ENCODE measurements at places on chromosomes 2 and 18.

DNA sequence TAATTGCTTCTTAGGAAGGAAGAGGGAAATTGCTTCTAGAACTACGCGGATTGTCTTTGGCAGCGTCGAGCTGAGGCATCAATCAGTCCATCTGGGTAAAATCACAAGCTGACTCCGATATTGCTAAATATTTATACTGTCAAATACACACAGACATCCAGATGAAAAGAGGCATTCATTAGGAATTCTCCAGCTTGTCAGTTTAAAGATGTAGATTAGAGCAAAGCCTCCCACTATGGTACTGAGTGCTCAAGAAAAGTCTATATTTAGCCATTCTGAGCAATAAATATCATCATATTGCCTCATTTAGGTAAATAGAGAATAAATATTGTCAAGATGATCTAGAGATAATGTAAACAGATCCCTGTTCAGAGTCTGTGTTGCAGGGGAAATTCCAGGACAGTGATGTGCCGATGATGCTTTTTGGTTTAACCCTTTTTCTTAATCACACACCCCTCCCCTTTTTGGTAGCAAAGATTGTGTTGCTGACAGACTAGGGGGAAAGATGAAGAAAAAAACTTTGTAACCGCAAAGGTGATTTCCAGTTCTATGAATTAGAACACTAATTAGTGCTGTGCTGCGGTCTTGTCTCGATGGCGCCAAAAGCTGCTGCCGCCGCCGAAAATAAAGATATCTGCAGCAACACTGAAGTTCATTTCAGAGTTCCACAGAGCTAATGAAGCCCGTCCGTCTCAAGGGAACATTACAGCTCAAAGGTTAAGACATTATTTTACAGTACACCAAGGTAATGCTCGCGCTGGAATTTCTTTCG, 171.8 kb downstream of the PTGR3 start:
- no peak for DNase-seq

DNA sequence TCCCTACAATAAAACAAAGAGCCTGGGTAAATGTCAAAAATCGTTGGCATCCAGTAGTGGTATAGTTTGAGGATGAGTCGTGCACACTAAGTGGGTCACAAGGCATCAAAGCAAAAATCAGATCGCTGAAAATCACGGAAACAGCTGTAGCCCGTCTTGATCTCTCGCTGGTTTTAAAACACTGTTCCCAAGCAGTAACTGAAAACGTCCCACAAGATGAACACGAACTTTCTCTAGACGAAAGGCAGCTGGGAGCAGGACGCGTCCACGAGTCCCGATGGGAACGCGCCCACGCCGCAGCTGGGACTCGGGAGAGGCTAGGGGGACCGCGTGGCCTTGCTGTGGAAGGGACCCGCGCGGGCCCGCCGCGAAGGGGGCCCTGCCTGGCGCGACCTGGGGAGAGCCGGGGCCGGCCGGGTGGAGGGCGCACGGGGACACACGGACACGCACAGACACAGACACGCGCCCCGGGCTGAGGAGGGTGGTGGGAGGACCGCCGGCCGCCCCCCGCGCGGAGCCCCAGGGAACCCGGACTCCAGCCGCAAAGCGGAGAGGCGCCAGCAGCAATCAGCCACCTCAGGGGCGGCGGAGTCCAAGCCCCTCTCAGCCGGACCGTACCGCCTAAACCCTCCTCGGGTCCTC, 651 bp downstream of the STK17B start:
- DNase-seq = no peak

GRCh38 chr2:120611961-120612360, 123.7 kb upstream of the GLI2 start:
- no peak for DNase-seq

DNA sequence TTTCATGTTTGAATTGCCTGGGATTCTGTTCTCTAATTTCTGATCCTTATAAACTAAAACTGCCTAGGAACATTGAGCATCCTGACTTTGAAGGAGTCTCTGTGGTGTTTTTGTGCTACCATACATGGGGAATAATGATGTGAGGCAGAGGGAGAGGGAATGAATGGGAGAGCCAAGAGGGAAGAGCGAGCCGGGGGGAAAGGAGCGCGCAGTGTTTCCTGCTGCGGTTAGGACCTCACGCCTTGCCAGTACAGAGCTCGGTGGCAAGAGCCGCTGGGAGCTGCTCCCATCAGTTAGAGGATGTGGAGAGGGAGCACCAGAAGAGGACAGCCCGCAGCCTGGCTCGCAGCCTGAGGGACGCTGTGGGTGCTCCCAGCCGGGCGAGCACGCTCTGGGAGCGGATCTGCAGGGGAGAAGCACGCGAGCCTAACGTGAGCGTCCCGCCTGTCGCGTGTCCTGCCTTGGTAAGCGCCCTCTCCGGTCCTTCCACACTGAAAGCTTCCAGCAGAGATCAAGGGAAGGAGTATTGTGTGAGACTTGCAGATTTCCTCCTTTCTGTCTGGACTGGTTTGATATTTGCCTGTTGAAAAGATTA, 114.7 kb downstream of the FAM210A start:
- DNase-seq = no peak

- no peak for DNase-seq
Observed at GRCh38 chr18:59835605-59836379, 64.0 kb upstream of the PMAIP1 start.

DNA sequence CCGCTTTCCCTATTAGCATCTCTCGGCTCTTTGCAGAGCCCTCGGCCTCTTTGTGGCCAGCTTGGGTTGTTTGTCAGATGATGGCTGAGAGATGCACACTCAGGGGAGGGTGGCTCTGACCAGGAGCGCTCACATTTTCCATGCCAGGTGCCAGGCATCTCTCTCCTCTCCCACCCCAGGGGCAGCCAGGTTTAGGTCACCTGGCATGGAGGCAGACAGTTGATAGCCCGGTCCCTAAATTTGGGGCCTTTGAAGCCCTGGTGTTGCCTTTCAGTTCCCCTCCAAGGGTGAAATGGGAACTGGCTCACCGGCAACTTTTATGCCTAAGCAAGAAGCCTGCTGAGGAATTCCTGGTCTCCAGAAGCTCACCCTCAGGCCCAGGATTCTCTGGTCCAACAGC, 19.1 kb downstream of the LBH start:
- no peak for DNase-seq

- DNase-seq = no peak
Observed at GRCh38 chr2:100880730-100881129, 60.8 kb downstream of the NPAS2 start.

DNA sequence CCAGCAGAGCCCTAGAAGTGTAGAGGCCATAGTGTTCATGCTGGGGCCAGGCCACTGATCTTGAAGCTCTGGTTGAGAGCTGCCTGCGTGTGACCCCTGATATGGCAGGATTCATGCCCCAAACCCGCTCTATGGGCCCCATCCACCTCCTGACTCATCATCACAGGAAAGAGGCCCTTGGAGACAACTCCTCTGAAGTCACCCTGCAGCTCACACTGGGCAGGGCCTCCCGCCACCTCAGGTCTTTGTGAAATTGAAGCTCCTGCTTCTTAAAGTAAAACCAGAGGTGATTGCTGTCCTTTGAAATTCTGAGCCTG, 12.0 kb upstream of the TUBB6 start:
- DNase-seq = no peak

GRCh38 chr2:239259603-239260298, 141.1 kb downstream of the HDAC4 start:
- no peak for DNase-seq

- no peak for DNase-seq
Observed at GRCh38 chr2:64951306-64951953, 37.8 kb upstream of the SLC1A4 start.

DNA sequence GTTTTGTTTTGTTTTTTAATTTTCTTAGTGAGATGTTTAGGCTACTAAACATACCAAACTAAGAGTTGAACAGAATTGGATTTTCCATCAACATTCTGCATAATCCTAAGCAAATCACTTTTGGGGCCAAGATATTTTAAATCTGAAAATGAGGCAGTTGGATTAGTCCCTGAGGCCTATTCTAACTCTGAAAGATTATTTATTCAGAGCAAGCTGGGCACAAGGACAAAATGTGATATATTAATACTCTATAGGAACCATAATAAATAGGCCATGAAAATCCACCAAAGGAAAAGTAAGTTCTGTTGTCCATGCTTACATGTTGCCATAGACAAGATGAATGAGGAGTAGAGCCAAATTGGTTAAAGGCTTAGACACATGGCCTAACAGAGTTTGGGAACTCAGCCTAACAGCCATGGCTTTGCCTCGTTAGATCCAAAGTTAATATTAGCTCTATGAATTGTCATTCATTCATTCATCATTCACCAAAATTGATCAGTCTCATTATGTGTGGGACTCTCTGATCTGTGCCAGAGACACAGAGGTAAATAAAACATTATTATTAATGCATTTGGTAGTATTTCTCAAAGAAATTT, 183.5 kb downstream of the SCG2 start:
- DNase-seq = no peak

- no peak for DNase-seq
Observed at GRCh38 chr2:63827749-63828148, 13.9 kb upstream of the UGP2 start.

DNA sequence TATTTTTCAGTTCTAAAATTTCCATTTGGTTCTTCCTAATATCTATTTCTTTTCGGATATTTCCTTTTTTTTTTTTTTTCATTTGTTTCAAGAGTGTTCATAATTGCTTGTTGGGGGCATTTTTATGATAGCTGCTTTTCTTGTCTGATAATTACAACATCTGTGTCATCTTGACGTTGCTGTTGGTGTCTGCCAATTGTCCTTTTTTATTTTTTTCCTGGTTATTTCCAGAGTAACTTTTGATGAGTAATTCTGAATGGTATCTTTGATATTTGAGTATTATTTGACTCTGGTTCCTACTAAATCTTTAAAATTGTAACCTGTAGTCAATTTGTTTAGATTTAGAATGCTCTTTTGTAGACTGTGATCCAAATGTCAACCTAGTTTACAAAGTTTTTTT, 51.3 kb upstream of the CHRNA1 start:
- DNase-seq = no peak

DNA sequence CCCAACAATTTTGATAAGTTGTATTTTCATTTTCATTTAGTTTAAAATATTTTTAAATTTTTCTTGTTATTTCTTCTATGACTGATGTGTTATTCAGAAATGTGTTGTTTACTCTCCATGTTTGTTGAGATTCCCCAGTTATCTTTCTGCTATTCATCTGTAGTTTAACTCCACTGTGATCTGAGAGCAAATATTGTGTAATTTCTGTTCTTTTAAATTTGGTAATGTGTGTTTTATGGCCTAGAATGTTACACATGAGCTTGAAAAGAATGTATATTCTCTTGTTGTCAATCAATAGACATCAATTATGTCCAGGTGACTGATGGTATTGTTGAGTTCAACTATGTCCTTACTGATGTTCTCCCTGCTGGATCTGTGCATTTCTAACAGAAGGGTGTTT, 188.2 kb downstream of the CYP26B1 start:
- no peak for DNase-seq

DNA sequence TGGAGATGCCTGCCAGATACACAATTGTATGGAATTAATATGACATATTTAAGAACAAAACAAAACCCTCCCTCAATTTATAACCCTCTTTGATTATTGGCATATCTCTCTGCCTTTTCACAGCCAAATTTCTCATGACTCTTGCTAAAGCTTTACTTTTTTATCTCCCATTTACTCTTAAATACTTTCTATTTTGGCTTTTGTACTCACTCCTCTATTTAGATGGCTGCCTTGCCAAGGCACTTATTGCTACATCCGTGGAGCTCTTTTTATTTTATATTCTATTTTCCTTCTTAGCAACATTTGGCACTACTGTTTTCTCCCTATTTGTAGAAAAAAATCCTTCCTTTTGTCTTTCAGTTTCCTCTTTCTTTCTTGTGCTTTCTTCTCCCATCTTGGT, 466.4 kb upstream of the CWC22 start:
- no peak for DNase-seq

DNA sequence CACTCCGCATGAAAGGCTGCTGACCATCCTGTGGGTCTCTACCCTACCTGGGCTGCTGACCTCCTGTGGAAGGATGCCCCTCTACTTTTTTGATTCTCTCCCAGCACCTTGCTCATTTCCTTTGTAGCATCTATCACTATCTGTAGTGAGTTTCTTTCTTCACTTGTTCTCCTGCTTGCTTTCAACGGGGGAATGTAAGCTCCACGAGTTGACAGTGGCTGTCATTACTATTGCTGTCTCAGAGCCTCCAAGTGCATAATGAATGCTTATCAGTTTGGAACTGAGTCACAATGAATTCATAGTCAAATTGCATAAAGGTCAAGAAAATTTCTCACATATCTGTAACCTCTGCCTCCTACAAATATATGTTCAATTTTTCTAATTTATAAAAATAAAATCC, 477.7 kb downstream of the PLCL1 start:
- no peak for DNase-seq

GRCh38 chr2:74703373-74703772, 49.3 kb downstream of the SEMA4F start:
- no peak for DNase-seq

DNA sequence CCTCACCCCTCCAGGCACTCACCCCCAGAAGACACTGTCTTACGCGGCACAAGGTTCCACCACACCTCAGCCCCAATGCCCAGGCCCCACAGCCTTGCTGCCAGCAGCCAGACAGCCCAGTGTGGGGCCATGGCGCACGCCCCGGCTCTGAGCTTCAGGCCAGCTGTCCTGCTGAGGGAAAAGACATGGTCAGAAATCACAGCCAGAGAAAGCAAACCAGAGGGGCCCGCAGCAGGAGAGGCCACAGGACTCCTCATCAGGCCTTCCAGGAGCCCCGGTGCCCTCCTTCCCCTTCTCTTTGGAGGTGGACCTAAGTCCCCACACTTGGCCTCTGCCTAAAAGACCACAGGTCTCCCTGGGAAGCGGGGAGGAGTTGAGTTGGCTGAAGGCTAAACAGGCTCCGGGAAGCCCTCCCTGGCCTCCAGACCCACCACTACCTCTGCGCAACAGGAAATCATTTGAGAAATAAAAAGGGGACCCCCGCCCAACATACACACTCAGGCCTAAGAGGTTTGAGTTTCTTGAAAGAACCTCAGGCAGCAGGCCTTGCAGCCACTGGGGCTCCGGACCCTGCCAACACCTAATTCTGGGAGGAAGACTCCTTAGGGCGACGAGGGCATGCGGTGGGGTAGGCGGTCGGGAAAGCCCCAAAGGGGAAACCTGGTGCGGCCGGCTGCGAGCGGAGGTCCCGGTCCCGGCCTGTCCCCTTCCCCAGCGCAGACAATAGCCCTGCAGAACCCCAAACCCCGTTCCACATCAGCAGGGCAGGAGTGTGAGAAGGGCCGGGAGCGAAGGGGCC, 1.9 kb downstream of the SEMA4C start:
- no peak for DNase-seq

GRCh38 chr18:63213936-63214671, 105.5 kb downstream of the BCL2 start:
- no peak for DNase-seq
